ENCODE measurements at places on chromosomes 13 and 19. TPM values are rescaled to one million over a fixed set of nuclear protein-coding genes. Genes with fewer than 3 reads are reported as not detected.

The UBE2L5 gene
- not detected for total RNA-seq

The CABP5 gene
- total RNA-seq = 11.8 TPM

GRCh38 chr13:76523740-76524340 is 362.4 kb downstream of the KCTD12 start:
- DNase-seq = no peak

DNA sequence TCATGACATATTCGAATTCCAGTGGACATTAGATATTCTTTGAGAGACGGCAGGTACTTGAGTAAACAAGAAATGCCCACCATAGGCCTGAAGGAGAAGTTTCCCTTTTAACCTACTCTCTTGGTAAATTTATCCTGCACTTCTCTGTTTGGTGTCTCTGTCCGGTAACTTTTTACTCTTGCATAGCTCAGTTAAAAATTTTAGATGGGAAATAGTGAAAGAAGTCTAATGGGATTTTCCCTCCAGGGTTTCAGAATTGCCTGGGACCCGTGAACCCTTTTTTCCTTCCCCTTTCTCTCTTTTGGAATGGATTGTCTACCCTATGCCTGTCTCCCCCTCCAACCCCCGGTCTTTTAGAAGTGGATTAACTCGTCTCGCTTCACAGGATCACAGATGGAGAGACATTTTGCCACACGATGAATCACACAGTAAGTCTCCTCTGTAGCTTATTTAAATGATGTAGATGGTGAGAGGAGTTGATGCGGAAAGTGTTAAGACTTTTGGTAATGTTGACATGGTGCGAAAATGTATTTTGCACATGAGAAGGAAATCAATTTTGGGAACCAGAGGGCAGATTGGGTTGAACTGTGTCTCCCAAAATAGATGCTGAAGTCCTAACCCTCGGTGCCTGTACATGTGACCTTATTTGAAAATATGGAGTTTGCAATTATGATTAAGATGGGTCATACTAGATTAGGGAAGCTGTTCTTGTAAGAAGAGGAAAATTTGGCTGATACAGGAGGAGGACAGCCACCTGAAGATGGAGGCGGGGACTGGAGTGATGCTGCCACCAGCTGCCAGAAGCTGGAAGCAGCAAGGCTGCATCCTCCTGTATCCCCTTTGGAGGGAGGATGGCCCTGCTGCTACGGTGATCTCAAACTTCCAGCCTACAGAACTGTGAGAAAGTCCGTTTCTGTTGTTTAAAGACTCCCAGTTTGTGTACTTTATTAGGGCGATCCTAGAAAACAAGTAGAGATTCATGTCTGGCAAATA is 711 bp upstream of the MIPEP start:
- no peak for DNase-seq

GRCh38 chr13:113650731-113651148 is 7.3 kb downstream of the ATP4B start:
- DNase-seq = no peak
